ENCODE measurements at places on chromosomes 7 and 10.
A peak's percentile ranks its signal among the peaks of the same experiment; 100 is the strongest.

DNA sequence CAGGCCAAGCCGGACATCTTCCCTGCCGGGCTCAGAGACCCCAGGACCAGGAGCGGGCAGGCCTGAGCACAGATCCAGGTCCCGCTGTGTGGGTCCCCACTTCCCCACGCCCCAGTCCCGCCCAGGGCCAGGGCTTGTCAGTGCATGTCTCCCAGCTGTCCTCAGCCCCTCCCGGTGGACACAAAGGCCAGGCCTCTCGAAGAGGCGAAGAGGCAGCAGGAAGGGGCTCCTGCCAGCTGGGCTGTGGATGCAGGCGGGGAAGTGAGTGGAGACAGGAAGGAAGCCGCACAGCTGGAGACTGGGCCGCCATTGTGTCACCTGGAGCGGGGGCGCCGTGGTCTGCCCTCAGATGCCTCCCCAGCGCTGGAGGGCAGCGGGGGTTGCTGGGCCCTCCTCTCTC, 4.8 kb downstream of the GRIFIN start:
- no peak for DNase-seq

DNA sequence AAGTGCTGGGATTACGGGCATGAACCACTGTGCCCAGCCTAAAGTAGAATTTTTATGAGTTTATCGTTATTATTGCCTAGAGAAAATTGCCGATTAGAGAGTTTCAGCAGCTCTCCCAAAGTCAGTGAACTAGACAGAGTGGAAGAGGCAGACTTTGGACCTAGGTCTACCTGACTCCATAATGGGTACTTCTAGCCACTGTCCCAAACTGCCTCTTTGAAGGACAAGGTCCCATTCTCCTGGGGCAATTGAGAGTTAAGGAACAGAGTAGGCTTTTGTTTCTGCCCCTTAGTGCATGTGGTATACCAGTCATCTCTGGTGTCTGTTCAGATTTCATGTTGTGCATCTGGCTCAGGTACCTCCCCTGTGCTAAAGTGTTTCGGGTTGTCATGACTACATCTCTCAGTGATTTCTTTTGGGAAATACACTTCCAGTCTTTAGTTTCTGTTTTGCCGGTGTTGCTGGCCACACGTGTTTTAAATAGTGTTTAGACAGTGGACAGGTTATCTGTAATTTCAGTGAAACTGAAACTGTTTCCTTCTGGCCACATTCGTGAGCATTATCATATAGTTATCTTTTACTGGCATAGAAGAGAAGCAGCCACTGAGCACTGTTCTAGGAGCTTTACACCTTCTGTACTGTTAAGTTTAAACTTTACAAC, 4.7 kb downstream of the TMEM236 start:
- DNase-seq, result peak; percentile 23

- no peak for DNase-seq
Observed at GRCh38 chr7:1639532-1640175, 30.4 kb upstream of the ELFN1 start.

GRCh38 chr7:129923709-129924108, 29.1 kb downstream of the UBE2H start:
- peak; percentile 89 for DNase-seq

DNA sequence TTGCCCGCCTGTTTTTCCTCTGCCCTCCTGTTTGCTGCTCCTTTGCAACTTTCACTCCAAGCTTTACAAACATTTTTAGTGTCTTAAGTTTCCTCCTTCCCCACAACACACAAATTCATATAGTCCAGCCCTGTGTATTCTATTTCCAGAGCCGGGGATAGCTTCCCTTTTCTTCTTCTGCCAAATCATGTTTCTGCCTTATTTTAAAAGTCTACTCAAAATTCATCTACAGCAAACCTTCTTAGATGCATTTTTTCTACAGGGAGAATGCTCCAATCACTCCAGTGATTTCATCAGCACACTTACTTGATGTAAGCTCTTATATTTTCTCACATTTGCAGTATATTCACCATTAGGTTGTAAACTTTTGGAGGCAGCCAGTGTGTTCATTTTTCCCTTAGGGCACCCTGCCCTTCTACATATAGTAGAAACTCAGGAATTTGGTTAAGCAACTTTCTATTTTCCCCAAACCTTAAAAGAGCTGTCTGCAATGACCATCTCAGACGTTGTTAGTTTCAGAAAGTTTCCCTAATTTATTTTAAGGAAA, 12.4 kb upstream of the ACTA2 start:
- no peak for DNase-seq

DNA sequence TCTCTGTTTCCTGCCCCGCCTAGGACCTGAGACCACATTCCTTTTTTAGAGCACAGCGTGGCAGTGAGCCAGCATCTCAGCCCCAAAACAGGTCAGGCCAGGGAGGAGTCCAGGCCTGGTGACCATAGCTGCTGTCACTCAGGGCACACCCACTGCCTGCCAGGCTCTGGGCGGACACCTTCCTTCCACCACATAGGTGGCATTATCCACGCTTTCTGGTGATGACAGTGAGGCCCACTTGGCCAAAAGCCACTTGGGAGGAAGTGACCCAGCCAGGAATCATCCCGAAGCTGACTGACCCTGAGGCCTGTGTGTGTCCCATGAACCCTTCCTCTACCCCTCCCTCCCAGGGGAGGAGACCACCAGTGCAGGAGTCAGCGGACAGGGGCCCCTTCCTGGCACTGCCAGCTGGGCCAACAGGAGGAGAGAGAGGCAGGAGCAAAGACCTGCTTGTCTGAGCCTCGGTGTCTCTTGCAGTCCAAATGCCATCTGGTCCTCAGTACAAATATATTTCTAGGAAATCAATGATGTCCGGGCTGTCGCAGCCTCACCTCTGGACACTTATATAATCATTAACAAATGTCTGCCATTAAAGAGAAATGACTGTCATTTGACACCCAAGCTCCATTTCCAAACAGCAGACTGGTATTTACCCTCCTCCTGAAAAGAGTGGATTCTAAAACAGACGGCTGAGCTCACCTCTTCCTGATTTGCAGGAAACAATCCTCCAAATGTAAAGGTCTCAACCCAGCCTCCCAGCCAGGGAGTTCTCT, 63.0 kb downstream of the ABRAXAS2 start:
- DNase-seq, result no peak

- no peak for DNase-seq
Observed at GRCh38 chr7:68676813-68677535, 921.3 kb upstream of the AUTS2 start.

GRCh38 chr7:75743455-75743859, 4.7 kb upstream of the HIP1 start:
- no peak for DNase-seq

GRCh38 chr10:65040796-65041195, 1519.6 kb downstream of the REEP3 start:
- DNase-seq, result no peak

GRCh38 chr7:115068220-115068619, 146.3 kb downstream of the MDFIC start:
- no peak for DNase-seq

DNA sequence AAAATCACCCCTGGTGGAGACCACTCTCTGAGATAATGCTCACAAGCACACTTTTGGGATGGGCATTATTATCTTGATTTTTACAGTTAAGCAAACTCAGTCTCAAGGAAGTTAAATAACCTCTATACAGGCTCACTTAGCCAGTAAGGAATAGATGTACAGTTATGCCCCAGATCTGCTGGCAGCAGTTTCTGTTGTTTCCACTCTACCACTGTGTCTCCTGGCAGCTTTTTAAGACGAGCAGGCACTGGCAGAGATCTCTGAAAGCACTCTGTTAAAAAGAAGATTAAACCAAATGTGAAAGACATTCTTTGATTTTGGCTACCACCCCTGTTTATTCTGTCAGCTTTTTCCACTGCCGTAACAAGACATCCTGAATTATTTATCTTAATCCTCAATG, 73.2 kb downstream of the SRI start:
- no peak for DNase-seq

DNA sequence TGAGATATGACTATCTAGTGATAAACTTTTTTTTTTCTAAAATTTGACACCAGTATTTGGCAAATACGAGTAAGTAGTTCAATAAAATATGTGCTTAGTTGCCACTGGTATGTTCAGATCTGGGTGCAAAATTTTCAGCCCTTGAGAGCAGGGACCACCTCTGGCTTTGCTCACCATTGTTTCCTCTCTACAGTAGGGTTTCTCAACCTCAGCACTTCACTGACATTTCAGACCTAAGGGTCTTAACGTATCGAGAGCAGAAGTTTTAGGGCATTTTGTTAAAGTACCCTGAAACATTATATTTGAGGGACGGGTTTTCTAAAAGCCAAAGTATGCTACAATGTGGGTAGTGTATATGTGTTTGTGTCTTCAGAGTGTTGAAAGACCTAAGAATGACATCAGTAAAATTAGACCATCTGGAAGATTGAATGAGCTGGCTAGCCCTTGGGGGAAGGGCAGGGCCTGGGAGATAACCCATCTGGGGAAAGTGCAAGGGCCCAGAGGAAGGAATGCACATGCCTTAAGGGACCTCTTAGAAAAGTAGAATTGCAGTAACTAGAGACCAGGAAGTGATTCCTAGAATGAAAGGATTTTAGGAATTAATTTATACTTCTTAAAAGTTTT, 11.8 kb downstream of the BZW2 start:
- peak; percentile 79 for DNase-seq

- DNase-seq, result no peak
Observed at GRCh38 chr10:92404612-92405418, 113.8 kb downstream of the MARCHF5 start.

GRCh38 chr7:139813151-139813550, 15.9 kb upstream of the TBXAS1 start:
- no peak for DNase-seq
